ENCODE measurements at places on chromosomes 6 and 20. TPM values are rescaled to one million over a fixed set of nuclear protein-coding genes. Genes with fewer than 3 reads are reported as not detected.

HAO1 gene
- not detected for total RNA-seq

FAM110A gene
- total RNA-seq: 2.6 TPM

BHLHE23 gene
- total RNA-seq: not detected

HTR1B gene
- 11.4 TPM for total RNA-seq

TCF21 gene
- total RNA-seq: not detected

OPN5 gene
- not detected for total RNA-seq

- H3K4me3 ChIP-seq: no peak overlapping the region
- no peak overlapping the region for H3K27ac ChIP-seq
- no peaks in the 10 kb centered on the region for H3K4me1 ChIP-seq
- H3K36me3 ChIP-seq: no peaks in the 10 kb centered on the region
Observed at GRCh38 chr6:53112404-53112803, 36.2 kb downstream of the GCM1 start.

DNA sequence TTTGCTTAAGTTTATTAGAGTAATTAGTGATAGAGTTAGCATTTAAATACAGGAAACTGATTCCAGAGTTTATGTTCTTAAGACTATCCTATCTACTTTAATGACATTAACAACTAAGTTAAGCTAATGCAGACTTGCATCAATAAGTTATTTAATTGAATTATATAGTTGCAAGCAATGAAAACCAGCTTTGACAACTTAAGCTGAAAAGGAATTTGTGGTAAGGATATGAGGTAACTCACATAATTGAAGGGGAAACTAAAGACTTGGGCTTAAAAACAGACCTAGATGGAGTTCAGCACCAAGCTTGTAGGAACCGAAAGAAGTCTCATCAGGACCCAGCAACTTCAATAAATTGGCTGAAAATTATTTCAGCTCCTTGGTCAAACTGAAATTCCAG is 222.3 kb downstream of the IBTK start:
- peaks cover 12% of the 10 kb centered on the region for H3K4me1 ChIP-seq
- no peak for DNase-seq
- no peak overlapping the region for H3K27ac ChIP-seq

- no peak overlapping the region for H3K4me3 ChIP-seq
- no peak for DNase-seq
- H3K36me3 ChIP-seq: no peaks in the 10 kb centered on the region
Observed at GRCh38 chr20:25160467-25160866, 35.0 kb upstream of the ENTPD6 start.

- no peaks in the 10 kb centered on the region for H3K27me3 ChIP-seq
- peaks cover 2% of the 10 kb centered on the region for H3K36me3 ChIP-seq
- no peak overlapping the region for H3K4me3 ChIP-seq
- no peaks in the 10 kb centered on the region for H3K4me1 ChIP-seq
Observed at GRCh38 chr20:63750807-63751470, 11.4 kb downstream of the SLC2A4RG start.

DNA sequence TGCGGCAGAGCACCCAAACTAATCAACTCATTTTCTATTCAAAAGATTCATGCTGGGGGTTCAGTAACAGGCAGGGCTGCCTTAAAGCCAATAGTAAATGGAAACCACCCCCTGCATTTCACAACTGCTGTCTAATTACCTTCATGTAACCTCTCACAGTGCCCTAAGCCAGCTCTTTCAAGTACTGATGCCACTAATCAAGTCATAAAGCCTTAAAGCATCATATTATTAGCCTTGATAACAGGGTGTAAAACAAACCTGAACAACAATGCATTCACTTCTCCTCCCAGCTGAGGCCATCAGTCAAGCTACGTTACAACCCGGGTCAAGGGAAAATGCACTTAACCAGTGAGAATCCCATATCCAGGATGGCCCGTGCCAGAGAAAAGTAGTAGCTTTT is 33.0 kb downstream of the TRERF1 start:
- H3K27ac ChIP-seq: no peak overlapping the region
- peaks cover 3% of the 10 kb centered on the region for H3K36me3 ChIP-seq
- peaks cover 5% of the 10 kb centered on the region for H3K4me1 ChIP-seq

DNA sequence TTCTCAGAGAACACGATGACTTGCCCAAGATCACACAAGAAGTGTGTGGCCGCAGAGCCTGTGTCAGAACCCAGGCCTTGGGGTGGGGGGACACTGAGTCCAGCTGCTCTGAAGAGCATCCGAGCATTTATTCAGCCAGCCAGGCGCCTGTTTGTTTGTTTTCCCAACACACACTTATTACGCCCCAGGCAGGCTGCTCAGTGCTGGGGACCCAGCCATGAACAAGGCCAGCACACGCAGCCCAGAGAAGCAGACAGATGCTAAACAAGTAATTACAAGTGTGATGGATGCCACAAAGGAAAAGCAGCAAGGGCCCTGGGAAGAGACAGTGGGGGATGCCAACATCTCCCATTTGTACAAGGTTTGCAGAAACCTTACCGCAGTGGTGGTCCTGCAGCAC is 19.4 kb upstream of the SIRPA start:
- no peak for DNase-seq
- no peak overlapping the region for H3K4me3 ChIP-seq
- H3K4me1 ChIP-seq: no peaks in the 10 kb centered on the region
- peaks cover 16% of the 10 kb centered on the region for H3K27me3 ChIP-seq
- H3K36me3 ChIP-seq: no peaks in the 10 kb centered on the region

DNA sequence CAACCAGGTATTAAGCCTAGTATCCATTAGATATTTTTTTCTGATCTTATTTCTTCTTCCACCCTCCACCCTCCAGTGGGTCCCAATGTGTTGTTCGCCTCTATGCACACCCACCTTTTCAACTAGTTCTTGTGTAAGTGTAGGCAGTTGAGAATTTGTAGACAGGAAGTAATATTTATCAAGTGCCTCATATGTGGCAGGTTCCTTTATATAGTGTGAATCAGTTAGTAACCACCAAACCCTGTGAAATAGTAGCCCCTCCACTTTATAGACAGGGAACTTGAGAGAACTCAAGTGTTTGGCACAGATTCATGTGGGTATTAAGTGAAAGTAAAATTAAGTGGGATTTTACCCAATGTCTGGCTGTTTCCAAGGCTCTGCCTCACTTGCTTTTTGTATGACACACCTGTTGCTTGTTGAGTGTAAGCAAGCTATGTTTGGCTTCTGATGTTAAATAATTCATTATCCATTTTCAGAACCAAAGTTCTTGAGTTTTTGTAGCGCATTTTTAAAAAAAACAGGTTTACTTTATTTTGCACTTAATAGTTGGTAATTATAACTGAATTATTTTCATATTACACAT is 24.8 kb downstream of the AFDN start:
- peaks cover 4% of the 10 kb centered on the region for H3K36me3 ChIP-seq
- DNase-seq: no peak
- H3K4me3 ChIP-seq: no peak overlapping the region

- H3K27me3 ChIP-seq: peaks cover 7% of the 10 kb centered on the region
- H3K27ac ChIP-seq: no peak overlapping the region
- no peak overlapping the region for H3K4me3 ChIP-seq
- H3K36me3 ChIP-seq: peaks cover 3% of the 10 kb centered on the region
Observed at GRCh38 chr6:82129797-82130196, 117.7 kb downstream of the IBTK start.

DNA sequence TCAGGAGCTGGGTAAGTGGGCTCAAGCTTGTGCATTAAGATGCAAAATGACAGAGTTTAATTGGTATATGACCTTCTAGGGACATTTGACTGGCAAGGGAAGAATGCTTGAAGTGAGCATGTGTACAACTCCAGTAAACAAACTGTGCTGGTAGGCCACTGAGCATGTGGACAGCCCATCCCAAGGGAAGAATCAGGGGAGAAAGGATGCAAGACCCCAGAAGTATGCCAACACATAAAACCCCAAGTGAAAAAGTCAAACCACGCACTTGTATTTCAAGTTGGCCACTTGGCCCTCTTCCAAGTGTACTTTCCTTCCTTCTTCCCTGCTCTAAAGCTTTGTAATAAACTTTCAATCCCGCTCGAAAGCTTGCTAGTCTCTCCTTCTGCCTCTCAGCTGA is 10.4 kb upstream of the THBD start:
- no peak for DNase-seq
- H3K36me3 ChIP-seq: no peaks in the 10 kb centered on the region
- H3K27me3 ChIP-seq: no peaks in the 10 kb centered on the region
- H3K4me3 ChIP-seq: no peak overlapping the region

DNA sequence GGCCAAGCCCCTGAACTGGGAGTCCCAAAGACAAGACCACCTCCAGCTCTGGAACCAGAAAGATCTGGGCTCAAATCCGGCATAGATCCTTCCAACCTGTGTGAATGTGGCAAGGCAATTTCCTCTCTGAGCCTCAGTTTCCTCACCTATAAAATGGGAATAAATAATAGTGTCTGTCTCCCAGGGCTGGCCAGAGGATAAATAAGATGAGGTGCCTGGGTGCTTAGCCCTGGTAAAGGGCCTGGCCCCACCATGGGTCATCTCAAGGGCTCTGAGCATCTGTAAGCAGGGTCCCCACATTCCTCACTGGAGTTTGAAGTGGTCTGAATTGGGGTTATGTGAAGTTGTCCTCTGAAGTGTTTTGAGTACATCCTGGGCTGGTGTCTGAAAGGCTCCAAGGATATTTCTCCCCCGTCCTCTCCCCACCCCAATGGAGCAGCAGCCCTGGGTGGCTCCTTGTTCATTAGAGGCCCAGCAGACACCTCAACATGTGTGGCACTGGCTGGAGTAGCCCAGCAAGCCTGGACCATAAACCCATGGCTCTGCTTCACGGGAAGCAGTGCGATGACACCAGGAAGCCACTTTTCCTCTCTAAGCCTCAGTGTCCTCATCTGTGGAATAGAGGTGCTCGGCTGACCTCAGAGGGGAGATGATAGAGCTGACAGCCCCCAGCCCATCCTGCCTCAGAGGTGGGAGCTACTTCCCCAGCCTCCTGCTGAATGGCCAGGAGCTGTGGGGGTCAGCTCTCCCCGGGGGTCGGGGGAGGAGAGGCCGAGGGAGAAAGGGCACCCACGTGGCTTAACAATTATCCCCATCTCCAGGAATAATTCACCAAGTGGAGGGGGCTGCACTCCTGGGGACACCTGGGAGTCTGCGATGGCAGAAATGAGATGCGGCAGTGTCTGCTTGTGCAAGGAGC is 48.0 kb downstream of the HNF4A start:
- DNase-seq: no peak
- H3K4me3 ChIP-seq: no peak overlapping the region
- H3K27ac ChIP-seq: no peak overlapping the region
- no peaks in the 10 kb centered on the region for H3K36me3 ChIP-seq

DNA sequence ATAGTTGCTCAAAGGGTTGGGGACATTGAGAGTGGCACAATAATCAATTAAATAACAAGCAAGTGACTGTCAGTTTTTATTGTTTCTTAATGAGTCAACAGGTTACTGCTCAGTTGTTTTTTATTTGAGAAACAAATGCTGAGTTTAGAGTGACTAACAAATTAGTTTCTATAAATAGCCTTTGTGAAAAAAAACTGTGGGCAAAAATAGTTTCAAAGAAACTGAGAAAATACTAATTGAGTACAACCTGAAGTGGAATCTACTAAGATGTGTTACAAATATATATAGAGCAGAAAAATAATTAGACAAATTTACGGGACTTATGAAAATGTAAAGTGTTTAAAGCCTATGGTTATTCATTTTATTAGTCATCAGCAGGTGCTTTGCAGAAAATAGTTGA is 22.3 kb downstream of the BEND6 start:
- H3K4me3 ChIP-seq: no peak overlapping the region
- no peak overlapping the region for H3K27ac ChIP-seq
- peaks cover 19% of the 10 kb centered on the region for H3K36me3 ChIP-seq
- no peaks in the 10 kb centered on the region for H3K27me3 ChIP-seq
- no peaks in the 10 kb centered on the region for H3K4me1 ChIP-seq
- DNase-seq: no peak

DNA sequence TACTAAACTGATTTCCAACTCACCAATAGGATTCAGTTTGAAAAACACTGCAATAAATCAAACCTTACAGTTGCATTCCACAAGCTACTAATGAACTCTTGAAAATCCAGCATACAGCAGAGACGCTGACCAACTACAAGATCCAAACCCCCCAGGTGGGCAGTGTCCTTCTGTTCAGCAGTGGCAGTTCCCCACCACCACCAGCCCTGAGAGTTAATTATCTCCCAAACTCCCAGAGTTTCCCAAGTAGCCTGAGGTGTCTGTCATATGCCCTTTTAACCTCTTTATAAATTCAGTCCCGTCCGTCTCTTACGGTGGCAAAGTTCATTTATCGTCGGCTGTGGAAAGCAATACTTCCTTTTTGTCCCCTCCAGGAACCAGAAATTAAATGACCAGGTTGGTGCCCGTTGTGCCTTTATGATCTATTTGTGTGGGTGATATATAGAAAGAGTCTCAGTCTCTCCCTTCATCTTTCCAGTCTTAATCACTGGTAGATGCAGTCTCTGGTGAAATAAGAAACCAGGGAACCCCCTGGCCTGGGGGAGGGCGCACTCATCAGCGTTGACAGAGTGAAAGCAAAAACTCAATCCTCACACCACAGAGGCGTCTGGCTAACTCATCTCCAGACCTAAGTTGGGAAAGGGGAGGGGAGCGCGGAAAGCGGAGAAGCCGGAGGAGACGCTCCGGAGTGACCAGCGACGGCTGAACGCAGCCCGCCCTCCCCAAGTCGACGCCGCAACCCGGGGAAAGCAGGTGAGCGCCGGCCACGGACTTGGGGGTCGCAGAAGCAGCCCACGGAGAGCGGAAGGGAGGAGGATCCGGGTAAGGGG is 717 bp downstream of the MRPL14 start:
- peaks cover 2% of the 10 kb centered on the region for H3K36me3 ChIP-seq
- H3K4me3 ChIP-seq: peak overlapping the region; percentile 92
- DNase-seq: peak; percentile 89
- H3K4me1 ChIP-seq: peaks cover 54% of the 10 kb centered on the region
- H3K27ac ChIP-seq: peak overlapping the region; percentile 93

DNA sequence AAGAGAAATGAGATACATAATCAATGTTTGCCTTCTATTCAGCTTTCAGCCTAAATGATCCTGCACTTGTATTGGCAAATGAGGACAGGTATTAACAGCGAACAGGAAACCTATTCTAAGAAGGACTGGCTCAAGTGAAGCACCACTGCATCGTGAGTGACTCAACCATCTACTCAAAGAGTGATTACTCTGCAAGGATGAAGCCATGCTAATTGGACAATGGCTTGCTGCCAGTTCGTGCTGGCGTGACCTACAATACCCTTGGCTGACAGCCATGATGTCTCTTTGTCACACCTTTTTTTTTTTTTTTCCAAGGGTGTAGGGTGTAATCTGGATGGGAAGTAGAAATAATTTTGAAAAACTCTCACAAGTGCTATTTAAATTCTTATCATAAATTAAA is 104.9 kb downstream of the GJA10 start:
- H3K27ac ChIP-seq: no peak overlapping the region
- DNase-seq: no peak
- H3K4me3 ChIP-seq: no peak overlapping the region
- no peaks in the 10 kb centered on the region for H3K36me3 ChIP-seq

GRCh38 chr6:106746652-106747051 is 117.3 kb downstream of the QRSL1 start:
- peaks cover 20% of the 10 kb centered on the region for H3K4me1 ChIP-seq
- no peak for DNase-seq
- no peak overlapping the region for H3K27ac ChIP-seq
- peaks cover 29% of the 10 kb centered on the region for H3K27me3 ChIP-seq
- no peak overlapping the region for H3K4me3 ChIP-seq

GRCh38 chr20:10671221-10671918 is 2.4 kb downstream of the JAG1 start:
- H3K4me3 ChIP-seq: peak overlapping the region; percentile 98
- DNase-seq: peak; percentile 94
- no peaks in the 10 kb centered on the region for H3K27me3 ChIP-seq
- H3K4me1 ChIP-seq: peaks cover 53% of the 10 kb centered on the region
- H3K27ac ChIP-seq: peak overlapping the region; percentile 95
